CD4-positive, alpha-beta T cell treated with Interleukin-17A for 1 hour (primary cell): ENCODE measurements at places on chromosomes 3 and 15.

GRCh38 chr3:90062016-90062415 lies 954.6 kb downstream of the EPHA3 start:
- no peak for DNase-seq

GRCh38 chr15:40598126-40598525 lies 4.1 kb downstream of the KNL1 start:
- no peak for DNase-seq

DNA sequence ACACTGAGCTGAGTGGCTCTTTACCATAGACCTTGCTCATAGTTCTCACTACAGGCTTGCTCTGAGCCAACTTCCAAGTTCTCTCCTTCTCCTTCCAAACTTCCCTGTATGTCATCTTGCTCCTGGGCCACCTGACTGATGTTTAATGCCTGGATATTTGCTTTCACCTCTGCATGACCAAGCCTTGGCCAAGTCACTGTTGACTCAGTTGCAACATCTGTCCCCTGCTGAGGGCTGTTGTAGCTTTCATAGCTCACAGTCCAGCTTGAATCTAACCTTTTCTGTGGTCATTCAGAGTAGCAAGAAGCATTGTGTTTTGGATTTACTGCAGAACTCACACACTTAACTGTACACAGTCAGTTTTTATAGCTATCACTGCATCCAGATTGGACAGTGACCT lies 171.8 kb upstream of the ROPN1 start:
- DNase-seq = no peak

DNA sequence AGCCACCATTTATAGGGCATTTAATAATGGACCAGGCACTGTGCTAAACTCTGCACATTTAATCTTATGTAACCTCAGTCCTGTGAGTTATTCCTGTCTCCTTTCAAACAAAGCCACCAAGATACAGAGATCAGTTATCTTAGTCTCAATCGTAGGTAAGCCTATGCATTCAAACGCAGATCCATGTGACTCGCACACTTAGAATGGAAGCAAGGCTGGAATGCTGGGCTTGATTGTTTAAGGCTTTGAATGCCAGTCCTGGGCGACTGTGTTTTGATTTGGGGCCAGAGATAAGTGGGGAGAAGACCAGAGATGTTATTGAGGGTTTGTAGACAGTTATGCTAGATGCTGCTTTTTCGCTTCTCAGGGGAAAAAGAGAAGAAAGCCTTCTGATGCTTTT lies 22.2 kb downstream of the MED12L start:
- DNase-seq = no peak

DNA sequence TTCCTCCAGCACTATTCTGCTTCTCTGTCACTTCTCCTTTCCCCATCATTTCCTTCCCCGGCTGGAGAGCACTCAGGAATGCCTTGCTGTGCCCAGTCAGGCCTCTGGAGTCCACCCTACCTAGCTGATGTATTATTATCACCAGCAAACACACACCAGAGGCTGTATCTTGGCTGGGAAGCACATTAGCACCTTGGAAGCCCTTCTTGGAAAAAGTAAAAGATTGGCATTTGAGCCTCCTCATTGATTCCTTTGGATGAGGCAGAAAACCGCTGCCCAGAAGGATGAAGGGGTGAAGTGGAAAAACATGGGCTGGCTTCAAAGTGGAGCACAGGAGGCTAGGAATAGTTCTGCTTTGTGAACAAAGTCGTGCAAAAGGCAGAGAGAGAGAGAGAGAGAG lies 244.3 kb downstream of the RPLP1 start:
- no peak for DNase-seq

DNA sequence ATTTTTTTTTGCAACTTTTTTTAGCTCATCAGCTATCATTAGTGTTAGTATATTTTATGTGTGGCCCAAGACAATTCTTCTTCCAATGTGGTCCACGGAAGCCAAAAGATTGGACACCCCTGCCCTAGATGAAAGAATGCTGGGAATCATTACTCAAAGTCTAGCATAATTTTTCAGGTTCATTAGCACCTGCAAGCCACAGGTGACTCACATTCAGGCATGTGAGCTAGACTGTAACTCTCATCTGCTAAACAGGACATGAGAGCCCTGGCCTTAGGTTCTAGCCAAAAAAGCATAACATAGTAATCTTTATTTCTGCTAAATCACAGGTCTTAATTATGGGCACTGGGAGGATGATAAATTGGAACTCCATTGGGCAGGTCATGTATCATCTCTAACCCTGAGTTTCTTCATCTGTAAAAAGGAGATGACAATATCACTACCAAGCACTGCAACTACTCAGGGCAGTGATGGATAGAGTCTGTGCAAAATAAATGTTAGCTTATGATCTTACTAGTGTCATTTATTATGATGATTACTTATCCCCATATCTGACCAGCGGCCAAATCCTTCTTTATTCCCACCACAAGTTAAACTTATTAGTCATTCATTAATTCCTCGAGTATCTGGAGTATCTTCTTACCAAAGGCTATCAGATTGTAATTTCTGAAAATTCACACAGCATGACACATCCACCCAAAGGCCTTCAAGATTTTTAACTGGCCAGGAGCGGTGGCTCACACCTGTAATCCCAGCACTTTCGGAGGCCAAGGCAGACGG lies 125.0 kb downstream of the PLD1 start:
- no peak for DNase-seq

- no peak for DNase-seq
Measured at GRCh38 chr15:63559753-63560152, 37.4 kb upstream of the FBXL22 start.

DNA sequence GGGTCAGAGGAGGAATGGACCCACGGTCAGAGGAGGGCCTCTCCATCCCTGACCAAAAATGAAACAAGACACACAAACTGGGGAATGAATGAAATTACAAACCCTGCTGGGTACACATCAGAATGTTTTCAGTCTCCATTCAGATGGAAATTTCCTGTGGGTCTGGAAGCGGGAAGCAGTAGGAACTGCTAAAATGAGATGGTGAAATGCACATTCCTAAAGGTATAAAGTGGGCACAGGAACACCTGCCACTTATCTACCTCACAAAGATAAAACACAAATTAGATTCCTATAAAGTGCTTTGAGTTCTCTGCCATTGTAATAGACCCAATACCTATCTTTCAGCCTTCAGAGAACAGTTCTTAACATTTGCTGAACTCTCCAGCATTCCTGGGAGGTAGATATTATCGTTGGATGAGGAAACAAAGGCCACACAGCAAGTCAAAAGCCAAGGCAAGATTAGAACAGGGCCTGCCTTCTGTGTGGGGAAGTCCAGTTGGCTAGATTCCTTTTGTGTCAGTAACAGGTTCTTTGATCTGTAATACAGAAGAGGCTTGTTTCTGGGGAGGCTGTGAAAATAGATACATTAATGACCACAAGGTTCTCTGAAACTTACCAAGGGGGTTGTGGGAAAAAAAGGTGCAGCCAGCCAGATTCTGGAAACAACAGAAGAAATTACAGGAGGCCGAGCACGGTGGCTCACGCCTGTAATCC lies 98.4 kb downstream of the IGF2BP2 start:
- DNase-seq = no peak

DNA sequence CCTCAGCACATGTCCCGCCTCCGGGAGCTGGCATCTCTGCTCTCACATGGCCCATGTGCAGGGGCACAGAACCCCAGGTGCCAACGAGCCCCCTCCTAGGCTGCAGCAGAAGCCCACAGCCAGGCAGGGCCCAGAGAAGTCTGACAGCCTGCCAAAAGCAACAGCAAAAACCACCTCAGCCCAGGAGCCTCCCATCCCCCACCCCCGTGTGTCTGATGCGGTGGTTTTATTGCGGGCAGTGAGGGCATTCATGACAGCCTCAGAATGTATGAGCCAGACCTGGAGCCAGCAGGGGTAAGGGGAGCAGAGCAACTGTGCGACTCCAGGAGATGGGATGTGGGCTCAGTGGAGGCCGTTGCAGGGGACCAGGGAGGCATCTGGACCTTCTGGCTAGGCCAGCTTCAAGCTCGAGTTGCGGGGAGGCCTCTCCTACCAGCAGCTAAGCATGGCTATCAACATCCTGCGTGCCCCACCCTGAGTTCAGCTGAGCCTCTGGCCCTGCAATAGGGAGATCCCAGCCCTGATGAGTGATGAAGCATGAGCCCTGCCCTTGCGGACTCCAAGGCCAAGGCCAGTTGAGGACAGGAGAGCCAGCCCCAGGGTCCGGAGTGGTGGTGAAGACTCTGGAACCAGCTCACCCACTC lies 52.5 kb downstream of the CYP11A1 start:
- peak; percentile 14 for DNase-seq

- no peak for DNase-seq
Measured at GRCh38 chr3:11062704-11063103, 70.2 kb downstream of the SLC6A1 start.

GRCh38 chr15:60899322-60899966 lies 329.7 kb downstream of the RORA start:
- DNase-seq = peak; percentile 60

DNA sequence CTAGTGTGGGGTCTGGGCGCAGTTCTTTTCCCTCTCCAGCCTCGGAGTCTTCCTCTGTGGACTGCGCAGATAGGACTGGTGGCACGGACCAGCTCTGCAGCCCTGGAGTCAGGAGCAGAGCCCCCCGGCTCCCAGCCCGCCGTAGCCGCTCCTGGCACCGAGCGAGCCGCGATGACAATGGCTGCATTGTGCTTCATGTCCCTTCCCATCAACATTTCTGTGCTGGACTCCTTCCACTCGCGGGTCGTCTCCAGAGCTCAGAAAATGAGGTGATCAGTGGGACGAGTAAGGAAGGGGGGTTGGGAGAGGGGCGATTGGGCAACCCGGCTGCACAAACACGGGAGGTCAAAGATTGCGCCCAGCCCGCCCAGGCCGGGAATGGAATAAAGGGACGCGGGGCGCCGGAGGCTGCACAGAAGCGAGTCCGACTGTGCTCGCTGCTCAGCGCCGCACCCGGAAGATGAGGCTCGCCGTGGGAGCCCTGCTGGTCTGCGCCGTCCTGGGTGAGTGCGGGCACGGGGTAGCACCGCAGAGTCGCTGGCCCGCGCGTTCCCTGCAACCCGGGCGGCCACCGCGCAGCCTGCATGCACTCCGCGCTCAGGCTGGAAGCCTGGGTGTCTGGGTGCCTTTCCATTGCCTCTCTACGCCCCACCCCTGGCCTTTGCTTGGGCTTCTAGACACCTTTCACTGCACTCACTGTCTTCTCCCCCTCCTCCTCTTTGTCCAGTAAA lies at the start of gene TF:
Gene TF (plus strand): TSS at position 413 of the 731 bp plus-strand sequence. CDS start 48 bp downstream, at position 461.
- DNase-seq = no peak

DNA sequence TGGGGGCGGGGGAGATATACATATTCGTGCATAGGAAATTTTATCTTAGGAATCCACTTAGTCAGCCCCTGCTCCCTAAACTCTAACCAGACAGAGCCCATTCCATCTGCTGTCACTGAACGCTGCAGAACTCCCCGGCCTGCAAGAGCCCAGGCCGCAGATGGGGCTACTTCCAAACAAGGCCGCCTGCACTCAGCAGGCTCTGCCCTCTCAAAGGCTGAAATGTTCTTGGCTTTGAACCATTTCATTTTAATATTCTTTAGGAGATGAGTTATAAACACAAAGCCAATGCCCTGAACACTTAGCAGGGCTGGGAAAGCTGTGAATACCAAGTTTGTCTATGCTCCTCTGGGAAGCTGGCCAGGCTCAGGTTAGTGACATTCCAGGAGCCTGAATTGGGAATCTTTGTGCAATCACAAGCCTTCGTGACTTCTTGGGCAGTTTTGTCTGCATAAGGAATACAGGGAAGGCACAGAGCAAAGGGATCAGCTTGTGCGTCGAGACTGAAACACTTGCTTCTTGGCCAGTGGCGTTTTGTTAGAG lies 65.0 kb downstream of the SYNM start:
- DNase-seq = no peak

DNA sequence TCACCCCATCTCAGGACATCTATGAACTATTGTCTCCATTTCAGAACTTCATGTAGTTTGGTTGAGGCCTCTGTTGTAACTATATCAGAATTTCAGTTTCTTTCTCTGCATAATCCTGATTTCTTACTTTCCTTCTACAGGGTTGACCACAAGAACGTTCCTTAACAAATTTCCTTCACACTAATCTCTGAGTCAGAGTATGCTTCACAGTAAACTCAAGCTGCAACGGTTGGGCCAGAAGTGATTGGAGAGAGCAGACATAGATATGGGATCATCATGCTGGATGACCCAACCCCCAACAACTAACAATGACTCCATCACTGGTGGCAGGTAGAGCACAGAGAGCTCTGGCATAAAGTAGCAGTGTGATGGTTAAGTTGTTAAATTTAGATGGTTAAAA lies 128.8 kb upstream of the OSTN start:
- DNase-seq = no peak

DNA sequence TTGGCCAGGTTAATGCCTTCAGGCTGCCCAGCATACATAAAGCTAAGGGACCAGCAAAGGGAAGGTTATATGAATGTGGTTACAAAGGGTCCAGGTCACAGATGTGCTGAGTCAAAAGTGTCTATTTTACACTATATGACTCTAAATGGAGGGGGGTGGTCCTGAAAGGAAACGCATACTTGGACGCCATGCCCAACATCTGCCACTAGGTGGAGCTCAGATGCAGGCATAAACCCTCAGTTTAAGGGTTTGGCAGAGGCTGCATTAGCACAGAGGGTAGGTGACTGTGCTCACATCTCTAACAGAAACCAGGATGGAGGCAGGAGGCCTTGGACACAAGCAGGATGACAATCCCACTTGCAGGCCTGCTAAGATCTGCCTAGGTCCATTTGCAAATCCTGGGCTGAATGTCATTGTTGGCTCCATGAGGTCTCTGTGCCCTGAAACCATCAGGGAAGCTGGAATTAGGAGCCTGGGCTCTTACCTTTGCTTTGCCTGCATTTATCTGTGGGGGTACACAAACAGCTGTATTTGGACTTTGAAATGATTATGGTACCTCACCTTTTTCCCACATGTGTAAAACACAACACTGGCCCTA lies 55.8 kb downstream of the ZNF621 start:
- DNase-seq = peak; percentile 67

DNA sequence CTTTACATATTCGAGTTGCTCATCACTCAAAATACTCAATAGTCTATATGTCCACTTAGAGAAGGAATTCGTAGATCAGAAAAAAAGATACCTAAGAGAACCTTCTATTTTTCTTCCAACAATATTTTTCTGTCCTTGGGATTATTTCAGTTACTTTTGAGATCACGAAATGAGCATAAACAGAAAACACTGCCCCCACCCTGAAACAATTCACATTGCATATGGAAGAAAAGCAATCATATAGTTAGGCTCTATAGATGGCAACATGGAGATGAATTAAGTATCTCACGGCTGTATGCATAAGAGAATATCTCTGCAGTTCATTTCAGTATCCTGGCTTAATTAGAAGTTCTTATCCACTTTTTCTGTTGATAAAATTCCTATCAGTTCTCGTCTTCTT lies 391.1 kb downstream of the FGF12 start:
- DNase-seq = no peak

- no peak for DNase-seq
Measured at GRCh38 chr3:49217688-49218470, 46.5 kb downstream of the KLHDC8B start.

DNA sequence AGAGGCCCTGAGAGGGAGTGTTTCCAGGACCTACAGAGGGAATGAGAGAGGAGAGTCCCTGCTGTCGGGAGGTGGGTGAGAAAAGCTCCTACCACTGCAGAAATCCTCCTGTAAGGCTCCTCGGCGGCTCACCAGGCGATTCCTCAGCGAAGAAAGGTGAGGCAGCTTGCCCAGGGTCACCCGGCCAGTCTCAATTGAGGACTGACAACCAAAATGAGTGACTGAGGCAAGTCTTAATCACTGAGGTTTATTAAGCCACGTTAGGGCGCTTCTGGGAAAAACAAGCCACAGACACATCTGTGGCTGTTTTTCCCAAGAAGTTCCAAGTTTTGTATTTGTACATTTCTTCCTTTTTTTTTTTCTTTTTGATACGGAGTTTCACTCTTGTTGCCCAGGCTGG lies 48.5 kb downstream of the ZDHHC19 start:
- no peak for DNase-seq
